ENCODE measurements at places on chromosomes 13 and 19. TPM values are rescaled to one million over a fixed set of nuclear protein-coding genes. Genes with fewer than 3 reads are reported as not detected.
A peak's percentile ranks its signal among the peaks of the same experiment; 100 is the strongest.

TMEM145 gene
- not detected for polyA plus RNA-seq

HNRNPUL1 gene
- 133 TPM for polyA plus RNA-seq

PALM3 gene
- not detected for polyA plus RNA-seq

RFPL4A gene
- polyA plus RNA-seq = not detected

SMIM44 gene
- polyA plus RNA-seq = not detected

GRIK5 gene
- polyA plus RNA-seq = not detected

ZNF546 gene
- 1.2 TPM for polyA plus RNA-seq

RNF113B gene
- polyA plus RNA-seq = not detected

DNA sequence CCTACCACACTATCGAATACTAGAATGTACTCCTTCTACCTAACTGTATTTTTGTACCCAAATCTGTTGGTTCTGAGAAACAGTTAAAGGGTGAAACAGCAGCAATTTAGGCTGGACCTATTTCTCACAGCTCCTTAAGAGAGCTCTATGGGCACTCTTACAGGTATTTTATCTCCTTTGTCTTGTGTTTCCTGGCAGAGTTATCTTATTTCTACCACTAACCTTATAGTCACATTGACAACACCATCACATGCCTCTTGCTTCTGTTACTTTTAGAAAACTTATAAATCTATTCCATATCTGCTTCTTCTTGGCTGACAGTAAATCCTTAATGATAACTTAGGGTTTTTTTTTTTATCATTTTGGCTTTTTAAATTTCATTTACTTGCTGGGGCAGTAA lies 130.7 kb downstream of the MYO16 start:
- DNase-seq = no peak

- DNase-seq = peak; percentile 69
Observed at GRCh38 chr19:42251572-42252358, 3.2 kb downstream of the ERF start.

DNA sequence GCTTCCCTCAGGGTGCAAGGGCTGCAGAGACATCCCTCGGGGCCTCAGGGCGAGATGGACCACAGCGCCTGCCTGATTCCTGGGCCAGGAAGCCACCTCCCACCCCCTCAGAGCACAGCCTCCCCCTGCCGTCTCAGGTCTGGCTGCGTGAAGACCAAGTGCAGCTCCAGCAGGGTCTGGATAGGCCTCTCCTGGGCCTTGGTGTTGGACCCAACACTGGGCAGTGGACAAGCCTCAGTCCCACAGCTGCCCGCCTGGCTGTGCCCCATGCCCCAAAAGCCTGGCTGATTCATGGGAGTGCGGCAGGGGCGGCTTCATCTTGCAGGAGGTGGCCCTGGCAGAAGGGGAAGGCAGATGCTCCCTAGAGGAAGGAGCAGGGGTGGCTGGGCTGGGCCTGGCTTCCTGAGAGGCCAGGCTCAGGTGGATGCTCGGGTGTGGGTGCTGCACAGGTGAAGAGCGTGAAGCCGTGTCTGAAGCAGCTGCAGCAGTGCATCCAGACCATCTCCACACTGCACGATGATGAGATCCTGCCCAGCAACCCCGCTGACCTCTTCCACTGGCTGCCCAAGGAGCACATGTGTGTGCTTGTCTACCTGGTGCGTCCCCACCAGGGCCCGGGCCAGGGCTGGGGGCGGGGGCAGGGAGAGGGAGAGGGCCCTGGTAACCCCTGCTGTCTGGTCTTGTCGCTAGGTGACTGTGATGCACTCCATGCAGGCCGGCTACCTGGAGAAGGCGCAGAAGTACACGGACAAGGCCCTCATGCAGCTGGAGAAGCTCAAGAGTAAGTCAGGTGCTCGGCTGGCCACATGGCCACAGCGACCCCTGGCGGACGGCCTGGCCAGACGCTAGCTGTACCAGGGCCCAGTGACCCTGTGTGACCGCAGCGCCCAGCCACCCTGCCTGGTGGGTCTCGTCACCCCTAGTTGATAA lies 21.7 kb downstream of the MAU2 start:
- no peak for DNase-seq

- DNase-seq = no peak
Observed at GRCh38 chr19:6223461-6224307, 56.1 kb downstream of the MLLT1 start.

DNA sequence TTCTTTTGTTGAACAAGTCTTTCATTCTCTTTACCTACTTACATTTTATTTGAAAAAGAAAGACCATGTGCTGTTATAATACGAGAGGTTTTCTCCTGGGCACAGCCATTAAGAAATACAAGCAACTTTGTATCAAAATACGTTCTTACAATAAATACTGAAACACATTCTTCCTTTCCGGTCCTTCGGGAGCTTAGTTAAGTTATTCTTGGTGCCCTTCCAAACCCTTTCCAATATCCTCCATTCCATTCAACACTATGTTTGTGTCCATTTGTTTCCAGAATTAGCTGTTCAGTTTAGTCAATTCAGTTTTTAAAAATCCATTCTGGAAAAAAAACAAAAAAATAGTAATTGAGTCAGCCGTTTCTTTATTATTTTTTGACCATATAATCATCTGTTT lies 746.8 kb upstream of the SLC10A2 start:
- DNase-seq = no peak

GRCh38 chr19:2478278-2478755 lies 2.4 kb downstream of the GADD45B start:
- DNase-seq = peak; percentile 94

GRCh38 chr19:6958791-6959190 lies 62.4 kb downstream of the MBD3L2B start:
- DNase-seq = no peak

- DNase-seq = no peak
Observed at GRCh38 chr13:37488726-37489125, 109.8 kb downstream of the POSTN start.

GRCh38 chr13:45500492-45501174 lies 35.9 kb downstream of the COG3 start:
- DNase-seq = no peak

DNA sequence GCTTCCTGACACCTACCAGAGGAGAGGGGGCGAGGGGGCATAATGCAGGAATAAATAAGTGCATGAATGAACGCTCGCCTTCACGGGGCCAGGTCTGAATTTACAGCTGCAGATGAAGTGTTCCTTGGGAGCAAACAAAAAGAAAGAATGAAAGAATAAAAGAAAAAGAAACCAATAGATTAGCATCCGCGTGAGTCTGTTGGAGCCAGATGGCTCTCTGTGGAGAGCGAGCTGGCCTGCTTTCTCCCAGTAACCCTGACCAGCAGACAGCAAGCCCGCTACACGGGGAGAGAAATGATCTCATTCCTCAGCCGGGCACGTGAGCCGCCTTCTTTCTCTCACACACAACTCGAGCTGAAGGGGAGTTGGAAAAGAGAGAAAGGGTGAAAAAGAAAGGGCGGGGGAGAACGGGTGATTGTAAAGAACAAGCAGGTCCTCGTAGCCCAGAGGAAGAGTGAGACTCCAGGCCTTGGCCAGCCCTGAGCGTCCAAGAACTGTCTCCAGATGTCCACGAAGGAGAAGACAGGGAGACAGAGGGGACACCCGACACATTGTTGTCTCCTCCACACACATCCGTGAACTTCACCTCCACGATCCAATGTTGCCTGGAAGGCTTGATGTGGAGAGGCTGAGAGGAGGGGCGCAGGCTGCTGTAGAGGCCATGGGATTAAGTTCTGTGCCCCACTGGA lies 81.4 kb downstream of the RNASEH2B start:
- peak; percentile 89 for DNase-seq

DNA sequence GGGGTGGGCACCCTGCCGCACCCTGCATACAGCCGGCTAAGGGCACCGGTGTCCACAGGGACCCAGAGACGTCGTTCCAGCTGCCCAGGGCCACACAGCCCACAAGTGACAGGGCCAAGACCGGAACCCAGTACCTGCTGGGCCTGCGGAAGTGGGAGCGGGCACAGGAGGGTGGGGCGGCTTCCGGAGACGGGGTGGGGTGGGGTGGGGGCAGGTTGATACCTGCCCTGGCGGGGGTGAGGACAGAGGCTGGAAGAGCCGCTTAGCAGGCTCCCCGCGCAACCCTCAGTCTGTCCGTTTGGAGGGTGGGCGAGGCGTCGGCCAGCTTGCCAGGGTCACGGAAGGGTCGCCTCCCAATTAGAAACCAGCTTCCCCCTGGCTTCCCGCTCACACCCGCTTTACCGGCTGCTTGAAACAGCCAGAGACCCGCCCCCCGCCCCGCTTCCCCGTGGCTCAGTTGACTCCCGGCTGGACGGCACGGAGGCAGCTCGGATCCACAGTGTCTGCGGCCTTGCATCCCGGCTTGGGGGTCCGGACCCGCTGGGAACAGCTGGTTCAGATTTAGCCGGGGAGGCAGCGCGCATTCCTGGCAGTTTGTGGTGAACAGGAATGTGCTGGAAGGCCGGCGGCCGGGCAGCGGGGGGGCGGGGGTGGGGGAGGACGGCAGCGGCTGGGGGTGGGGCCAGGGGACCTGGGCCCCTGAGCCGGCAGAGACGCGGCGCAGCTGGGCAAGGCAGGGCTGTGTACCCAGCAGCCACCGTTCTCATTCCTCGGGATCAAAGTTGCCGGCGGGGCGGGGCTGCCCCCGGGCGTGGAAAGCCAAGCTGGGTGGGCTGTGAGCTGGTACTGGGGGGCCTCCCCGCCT lies 1.9 kb downstream of the CNN2 start:
- DNase-seq = peak; percentile 88

DNA sequence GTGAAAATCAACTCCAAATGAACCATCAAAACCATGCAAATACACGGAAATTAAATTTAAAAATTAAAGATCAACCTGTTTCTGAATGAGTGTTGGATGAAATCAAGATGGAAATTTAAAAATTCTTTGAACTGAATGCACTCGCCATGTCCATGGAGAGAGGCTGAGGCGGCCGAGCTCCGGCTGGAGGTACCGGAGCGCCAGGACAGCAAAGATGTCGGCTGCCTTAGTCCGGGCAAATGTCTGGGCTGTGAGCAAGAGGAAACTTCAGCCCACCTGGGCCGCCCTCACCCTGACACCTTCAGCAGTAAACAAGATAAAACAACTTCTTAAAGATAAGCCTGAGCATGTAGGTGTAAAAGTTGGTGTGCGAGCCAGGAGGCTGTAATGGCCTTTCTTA lies 5.3 kb upstream of the ZNF506 start:
- DNase-seq = no peak

- no peak for DNase-seq
Observed at GRCh38 chr13:106496072-106496997, 39.1 kb downstream of the EFNB2 start.

DNA sequence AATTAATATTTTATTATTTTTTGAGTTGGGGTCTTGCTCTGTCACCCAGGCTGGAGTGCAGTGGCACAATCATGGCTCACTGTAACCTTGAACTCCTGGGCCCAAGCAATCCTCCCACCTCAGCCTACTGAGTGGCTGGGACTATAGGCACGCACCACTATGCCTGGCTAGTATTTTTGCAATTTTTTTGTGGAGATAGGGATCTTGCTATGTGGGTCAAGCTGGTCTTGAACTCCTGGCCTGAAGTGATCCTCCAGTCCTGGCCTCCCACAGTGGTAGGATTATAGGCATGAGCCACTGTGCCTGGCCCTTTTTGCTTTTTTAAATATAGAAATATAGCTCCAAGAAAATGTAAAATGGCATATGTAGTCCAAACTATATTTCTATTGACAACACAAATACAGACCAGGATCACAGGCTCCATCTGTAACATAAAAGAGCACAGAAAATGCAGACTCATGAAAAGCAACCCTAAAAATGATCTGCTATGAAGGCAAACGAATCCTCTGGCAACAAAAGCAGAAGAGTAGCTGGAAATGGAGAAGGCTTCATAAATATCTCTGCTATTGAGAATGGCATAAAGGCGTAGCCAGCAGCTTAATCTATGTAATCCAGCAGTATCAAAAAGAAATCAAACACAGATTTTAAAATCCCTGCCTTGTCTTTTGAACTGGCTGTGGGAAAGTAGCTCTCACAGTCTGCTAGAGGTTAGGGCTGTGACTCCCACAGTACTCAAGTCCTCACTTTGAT lies 200.6 kb downstream of the LHFPL6 start:
- DNase-seq = no peak

GRCh38 chr13:47932950-47933923 lies 67.8 kb downstream of the SUCLA2 start:
- DNase-seq = no peak

DNA sequence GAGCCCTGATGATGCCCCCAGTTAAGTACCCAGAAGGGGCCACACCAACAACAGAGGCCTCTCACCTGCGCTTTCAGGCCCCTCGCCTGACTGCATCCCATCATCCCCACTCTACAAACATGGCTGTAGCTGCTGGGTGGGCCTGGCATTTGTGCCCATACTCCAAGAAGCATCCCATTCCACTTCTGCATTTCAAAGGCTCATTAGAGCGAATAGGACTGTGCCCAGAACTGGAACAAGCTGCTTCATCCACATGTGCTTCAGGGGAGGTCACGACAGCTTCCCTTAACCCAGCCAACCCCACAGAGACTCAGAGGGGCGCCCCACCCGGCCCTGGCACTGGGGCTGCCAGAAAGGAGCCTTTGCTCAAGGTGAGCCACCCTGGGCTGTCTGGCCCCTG lies 156.9 kb downstream of the SIPA1L3 start:
- no peak for DNase-seq

- DNase-seq = no peak
Observed at GRCh38 chr13:36986462-36987240, 12.5 kb downstream of the ALG5 start.

DNA sequence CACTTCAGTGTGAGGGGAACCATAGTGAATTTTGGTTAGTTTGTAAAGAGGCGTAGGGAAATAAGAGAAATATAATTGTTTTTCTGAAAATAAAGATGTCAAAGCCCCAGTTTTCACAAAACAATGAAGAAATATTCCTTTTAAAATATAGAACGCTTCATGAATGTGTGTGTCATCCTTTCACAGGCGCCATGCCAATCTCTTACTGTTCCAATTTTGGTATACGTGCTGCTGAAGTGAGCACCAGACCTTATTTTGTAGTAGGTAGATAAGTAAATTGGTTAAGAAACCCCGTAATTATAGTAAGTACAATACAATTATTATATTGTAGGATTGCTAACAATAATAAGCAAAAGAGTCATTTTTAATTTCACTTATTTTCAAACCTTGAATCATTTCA lies 43.3 kb downstream of the NAA16 start:
- DNase-seq = no peak

GRCh38 chr13:72435251-72435650 lies 292.2 kb downstream of the MZT1 start:
- no peak for DNase-seq

DNA sequence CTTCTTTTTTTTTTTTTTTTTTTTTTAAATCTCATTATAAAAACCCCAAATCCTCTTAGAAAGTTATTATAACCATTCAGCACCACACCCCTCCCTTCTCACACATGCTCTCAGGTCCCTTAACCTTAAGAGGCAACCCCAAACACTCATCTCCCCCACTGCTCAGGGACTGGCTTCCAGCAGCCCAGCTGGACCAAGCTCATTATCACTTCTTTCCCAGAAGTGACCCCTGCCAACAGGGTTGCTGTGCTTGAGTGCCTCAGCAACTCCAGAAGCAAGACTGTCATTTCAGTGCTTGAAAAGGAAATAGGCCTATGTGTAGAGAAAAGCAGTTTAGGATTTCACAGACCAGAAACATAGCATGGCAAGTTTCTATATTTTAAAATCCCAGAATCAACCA lies 84.3 kb downstream of the SLAIN1 start:
- DNase-seq = no peak

DNA sequence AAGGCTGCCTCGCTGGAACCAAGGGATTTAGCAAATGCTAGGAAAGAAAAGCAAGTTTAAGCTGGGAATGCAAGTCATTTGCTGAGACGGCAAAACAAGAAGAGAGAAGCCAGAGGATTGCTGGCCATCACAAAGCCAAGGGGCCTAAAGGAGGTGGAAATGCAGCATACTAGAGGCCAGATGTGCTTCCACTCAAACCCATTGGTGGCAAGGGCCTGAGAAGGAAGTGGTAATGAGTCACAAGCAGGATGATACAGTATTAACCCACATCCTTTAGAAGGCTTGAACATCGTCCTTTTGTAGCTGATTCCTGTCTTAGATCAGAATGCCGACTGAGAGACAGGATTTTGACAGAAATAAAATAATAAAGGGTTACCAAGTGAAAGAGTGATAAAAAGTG lies 68.2 kb downstream of the ITGBL1 start:
- no peak for DNase-seq
